Stimulated activated naive CD8-positive, alpha-beta T cell treated with anti-CD3 and anti-CD28 coated beads, Interleukin-15, amount 100 ng/mL, for 72 hours (primary cell): ENCODE measurements at places on chromosomes 13 and 19.

GRCh38 chr19:14404312-14404711 is 14.8 kb downstream of the DDX39A start:
- DNase-seq: no peak

DNA sequence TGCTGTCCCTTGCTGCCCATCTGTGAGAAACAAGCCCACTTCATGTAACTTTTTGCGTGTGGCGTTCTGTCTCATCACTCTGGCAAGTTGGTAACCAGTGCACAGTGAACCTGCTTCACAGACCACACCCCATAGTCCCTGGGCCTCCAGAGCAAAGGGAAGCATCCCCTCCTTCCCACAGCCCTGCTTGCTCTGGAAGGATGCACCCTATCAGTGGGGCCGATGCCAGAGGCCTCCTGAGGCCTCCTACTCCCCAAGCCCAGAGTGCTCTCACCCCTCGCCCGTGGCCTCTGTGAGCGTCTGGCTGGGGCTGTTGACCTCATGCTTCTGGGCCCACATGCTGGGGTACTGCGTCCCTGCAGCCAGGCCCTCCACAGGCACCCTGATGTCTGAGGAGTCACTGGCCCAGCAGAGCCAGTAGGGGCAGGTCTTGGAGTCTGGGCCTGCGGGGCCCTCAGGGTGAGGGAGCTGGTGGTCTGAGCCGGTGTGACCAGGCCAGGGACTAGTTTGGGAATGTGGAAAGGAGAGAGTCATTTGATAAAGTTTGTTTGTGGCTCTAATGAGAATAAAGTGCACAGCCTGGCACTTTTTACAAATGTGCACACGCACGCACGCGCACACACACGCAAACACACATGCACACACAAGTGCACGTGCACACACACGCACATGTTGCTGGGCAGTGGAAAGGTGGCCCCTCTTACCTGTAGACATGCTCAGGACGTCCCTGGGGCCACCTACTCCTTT is 5.1 kb downstream of the TMEM86B start:
- no peak for DNase-seq

GRCh38 chr19:44850641-44851109 is 4.6 kb downstream of the NECTIN2 start:
- DNase-seq: no peak

GRCh38 chr19:9996541-9996940 is 13.8 kb downstream of the COL5A3 start:
- no peak for DNase-seq

GRCh38 chr13:53537586-53537985 is 509.0 kb downstream of the OLFM4 start:
- no peak for DNase-seq

- no peak for DNase-seq
Measured at GRCh38 chr19:12705169-12705568, 8.7 kb upstream of the FBXW9 start.

- DNase-seq: no peak
Measured at GRCh38 chr13:43289470-43290255, 266.3 kb downstream of the DNAJC15 start.

DNA sequence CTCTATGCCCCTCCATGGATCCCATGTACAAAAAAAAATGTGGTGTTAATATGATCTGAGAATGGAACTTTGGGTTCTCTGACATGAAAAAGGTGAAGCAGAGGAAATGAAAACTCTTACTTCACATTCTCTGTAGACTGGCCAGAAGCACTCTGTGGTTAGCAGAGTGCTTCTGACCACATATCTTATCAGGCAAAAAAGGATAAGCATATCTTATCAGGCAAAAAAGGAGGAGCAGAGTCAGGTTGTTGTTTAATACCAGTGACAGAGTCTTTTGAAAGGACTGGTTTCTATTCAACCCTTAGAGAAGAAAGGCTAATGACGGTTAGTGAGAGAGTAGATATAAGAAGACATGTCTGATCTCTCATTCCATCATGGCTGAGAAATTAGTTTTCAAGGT is 1404.8 kb downstream of the SLITRK1 start:
- no peak for DNase-seq

GRCh38 chr13:106286811-106287210 is 248.7 kb downstream of the EFNB2 start:
- no peak for DNase-seq

GRCh38 chr13:60838581-60838980 is 441.6 kb downstream of the TDRD3 start:
- DNase-seq: no peak

GRCh38 chr19:55626350-55626749 is 2.0 kb upstream of the ZNF784 start:
- DNase-seq: peak; percentile 67

DNA sequence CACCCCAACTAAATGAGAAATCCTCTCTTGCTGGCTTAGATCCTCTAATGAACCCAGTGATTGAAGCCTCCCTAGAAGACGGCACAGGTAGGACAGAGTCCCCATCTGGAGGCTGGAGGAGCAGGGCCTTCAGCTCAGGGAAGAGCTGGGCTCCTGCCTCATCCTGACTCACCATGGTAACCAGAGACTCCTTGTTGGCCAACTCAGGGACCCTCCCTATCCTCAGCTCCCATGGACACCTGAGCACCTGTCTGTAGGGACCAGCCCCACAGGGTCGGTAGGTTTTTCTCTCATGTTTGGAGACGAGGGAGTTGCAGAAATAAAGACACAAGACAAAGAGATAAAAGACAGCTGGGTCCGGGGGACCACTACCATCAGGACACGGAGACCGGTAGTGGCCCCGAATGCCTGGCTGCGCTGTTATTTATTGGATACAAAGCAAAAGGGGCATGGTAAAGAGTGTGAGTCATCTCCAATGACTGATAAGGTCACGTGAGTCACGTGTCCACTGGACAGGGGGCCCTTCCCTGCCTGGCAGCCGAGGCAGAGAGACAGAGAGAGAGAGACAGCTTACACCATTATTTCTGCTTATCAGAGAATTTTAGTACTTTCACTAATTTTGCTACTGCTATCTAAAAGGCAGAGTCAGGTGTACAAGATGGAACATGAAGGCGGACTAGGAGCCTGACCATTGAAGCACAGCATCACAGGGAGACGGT is 26.6 kb downstream of the SIGLEC7 start:
- no peak for DNase-seq

DNA sequence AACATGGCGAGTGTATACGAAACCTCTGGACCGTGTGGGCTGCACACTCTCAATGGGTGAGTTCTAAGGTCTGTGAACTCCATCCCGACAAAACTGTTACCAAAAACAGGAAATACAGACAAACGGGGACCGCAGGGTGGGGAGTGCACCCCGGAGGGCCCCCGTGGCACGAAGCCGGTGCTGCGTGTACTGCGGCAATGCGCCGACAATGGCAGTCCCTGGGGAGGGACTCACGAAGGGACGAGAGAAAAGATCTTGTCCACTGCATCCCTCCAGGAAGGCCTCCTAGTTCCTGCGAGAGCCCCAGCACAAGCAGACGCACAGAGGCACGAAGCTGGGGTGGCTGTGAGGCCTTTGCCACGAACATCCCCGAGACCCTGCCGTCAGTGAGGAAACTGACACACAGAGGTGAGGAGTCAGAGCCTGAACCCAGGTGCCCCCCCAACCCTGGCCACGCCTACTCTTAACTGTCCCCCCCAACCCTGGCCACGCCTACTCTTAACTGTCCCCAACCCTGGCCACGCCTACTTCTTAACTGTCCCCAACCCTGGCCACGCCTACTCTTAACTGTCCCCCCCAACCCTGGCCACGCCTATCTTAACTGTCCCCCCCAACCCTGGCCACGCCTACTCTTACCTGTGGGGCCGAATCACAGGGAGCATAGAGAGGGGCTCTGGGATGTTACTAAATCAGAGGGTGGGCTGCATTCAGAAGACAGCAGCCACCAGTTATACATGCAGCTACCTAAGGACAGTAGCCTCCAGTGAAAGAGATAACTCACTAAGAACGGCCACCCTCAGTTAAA is 4.2 kb downstream of the MED16 start:
- DNase-seq: no peak

- no peak for DNase-seq
Measured at GRCh38 chr13:79417741-79418140, 11.7 kb upstream of the RBM26 start.

DNA sequence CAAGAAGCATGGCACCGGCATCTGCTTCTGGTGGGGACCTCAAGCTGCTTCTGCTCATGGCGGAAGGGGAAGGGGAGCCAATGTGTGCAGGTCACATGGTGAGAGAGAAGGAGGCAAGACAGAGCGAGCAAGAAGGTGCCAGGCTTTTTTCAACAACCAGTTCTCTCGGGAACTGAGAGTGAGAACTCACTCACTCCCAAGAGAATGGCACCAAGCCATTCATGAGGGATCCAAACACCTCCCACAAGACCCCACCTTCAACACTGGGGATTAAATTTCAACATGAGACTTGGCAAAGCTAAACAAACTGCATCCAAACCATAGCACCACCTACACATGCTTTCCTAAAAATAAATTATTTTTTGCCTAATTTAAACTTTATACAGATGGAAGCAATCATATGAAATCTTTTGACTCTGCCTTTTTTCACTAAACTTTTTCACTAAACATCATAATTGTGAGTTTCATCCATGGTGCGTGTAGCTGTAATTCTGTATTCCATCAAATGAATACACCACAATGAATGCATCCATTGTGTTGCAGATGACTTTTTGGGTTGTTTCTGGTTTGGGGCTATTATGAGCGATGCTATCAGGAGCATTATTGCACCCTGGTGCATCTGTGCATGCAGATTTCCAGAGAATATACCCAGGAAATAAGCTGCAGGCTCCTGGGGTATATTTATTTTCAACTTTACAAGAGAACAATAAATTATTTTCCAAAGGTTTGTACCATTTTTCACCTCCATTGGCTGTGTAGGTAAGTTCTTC is 14.6 kb upstream of the IPO5 start:
- DNase-seq: no peak

DNA sequence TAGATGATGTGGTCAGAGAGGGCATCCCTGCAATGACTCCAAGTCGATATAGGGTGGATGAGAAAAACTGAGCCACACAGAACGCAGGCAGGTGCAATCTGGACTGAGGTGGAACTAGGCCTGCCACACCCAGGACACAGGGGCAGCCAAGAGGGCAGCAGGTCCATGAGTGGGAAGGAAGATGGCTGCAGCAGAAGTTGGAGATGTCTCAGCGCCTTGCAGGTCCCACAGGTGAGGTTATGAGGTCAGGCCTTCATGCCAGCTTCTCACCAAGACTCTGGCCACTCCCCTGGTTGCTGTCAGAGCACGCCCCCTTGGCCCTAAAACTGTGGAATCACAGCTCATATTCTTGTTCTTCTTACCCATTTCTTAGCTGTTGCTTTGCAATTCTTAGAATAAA is 147.7 kb upstream of the VSTM2B start:
- DNase-seq: no peak

DNA sequence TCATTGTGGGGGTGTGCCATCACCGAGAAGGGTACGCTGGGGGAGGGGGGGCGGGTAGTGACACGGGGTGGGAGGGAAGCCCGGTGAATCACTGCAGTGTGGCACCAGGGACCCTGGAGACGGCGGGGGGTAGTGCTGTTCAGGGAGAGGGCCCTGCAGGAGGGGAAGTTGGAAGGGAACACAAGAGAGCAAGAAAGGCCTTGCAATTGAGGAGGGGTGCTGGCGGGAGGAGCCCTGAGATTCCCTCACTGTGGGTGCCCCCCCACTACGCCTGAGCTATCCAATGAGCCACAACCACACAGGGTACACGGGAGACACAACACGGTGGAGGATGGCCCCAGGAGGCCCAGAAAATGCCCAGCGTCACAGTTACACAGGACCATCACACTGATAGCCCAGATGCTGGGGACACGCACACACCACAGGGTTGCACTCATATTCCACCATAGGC is 516 bp upstream of the ATP1A3 start:
- peak; percentile 30 for DNase-seq
